ENCODE measurements at places on chromosomes 7 and 10.
A peak's percentile ranks its signal among the peaks of the same experiment; 100 is the strongest.

GRCh38 chr10:60932756-60933155 is 11.2 kb downstream of the RHOBTB1 start:
- DNase-seq, result no peak

- DNase-seq, result no peak
Measured at GRCh38 chr10:58107506-58107905, 160.2 kb downstream of the IPMK start.

GRCh38 chr7:99011341-99011705 is 132.6 kb downstream of the SMURF1 start:
- DNase-seq, result no peak

GRCh38 chr10:126065751-126066377 is 169.5 kb downstream of the FANK1 start:
- DNase-seq, result no peak

DNA sequence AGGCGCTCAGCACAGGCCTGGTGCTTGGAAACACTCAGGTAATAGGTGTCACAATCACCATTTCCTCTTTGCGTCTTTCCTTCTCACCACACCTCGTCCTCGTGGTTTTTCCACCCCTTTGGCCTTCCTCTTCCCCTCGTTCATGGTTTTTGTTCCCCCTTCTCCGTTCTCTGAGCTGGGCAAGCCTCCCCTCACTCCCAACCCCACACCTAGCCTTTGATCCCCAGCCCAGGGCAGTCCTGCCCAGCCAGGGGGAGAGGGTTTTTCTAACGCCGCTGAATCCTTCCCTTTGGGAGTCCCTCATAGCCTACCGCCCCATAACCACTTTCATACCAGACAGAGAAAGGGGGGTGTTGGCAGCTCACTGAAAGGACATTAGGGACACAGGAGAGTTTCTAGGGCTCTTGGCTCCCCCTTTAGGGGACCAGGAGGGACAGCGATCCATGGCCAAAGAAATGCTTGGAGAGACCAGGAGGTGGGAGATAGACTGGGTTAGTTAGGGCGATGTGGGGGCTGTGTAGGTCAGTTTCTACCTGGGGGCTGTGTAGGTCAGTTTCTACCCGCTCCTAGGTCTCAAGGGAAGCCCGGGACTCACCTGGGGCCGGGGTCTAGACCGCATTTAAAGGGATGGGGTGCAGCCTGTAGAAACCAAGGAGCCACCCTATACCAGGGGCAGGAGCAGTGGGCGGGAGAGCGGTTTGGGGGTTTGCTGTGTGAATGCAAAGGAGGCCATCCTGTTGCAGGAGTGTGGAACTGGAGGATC is 1.4 kb downstream of the EPHB4 start:
- DNase-seq, result peak; percentile 86

- DNase-seq, result no peak
Measured at GRCh38 chr7:132738254-132738653, 162.0 kb upstream of the PLXNA4 start.

- DNase-seq, result no peak
Measured at GRCh38 chr7:95766657-95767056, 5.7 kb upstream of the DYNC1I1 start.

DNA sequence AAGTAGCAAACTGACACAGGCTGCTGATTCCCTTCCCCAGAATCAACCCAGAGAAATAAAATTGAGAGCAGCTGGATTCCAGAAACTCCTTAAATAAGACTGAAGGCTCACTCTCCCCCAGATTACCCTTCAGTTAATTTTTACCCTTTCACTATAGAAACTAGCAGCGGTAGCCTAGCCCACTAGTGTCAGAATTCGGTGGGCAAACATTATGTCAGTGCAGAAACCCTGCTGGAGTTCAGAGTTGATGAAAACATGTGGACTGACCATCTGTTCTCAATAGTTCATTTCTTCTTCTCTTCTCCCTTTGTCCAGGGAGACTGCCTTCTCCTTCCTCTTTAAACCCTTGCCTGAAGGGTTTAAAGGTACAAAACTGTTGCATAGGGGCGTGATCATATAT is 100.1 kb downstream of the PODXL start:
- DNase-seq, result no peak

DNA sequence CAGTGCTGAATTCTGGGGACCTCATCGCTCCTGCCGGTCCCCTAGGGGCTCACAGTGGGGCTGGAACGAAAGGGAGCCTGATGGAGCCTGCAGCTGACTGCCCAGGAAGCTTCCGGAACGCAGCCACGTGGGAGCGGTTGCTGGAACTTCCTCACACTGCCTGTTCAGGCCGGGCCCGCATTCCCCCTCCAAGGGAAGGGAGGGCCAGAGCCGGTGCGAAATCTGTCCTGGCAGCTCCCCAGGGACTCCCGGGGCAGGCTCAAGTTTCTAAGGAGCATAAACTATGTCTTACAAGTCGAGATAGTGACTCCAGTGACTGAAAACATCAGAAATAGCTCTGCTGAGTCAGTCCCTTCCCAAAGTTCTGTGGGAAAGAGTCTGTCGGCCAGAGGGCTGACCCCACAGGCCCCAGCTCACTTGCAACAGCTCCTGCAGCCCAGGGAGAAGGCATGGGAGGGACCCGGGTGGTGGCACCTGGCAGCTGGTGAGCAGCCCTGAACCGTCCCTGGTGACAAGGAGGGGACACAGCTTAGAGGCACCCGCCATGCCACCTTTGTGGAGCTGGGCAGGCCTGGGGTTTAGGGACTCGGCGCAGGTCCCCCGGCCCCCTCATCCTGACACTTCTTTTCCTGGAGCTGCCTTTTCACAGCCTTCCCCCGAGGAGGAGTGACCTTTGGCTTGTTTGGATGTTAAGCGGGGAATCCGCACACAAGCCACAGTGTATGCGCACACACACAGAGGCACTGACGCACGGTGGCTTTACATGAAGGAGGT is 47.6 kb downstream of the PDGFA start:
- peak; percentile 26 for DNase-seq

GRCh38 chr10:1074748-1075308 is 18.6 kb downstream of the WDR37 start:
- DNase-seq, result peak; percentile 40

DNA sequence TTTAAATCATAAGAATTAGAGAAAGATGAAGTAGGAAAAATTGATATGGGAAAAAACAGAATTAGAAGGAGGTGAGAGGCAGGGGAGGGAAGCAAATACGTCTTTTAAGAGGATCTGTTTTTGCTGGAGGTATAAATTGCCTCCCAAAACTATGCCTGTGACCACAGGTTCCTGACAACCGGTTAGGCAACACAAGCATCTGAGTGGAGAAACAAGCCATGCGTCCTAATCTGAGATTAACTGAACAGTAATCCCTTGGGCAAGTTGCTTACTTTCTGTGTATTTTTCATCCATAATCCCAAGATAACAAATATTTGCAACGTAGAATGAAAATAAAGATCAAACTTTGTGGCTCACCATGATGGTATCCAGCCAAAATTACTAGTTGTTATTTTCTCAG is 149.2 kb downstream of the C1GALT1 start:
- DNase-seq, result no peak

DNA sequence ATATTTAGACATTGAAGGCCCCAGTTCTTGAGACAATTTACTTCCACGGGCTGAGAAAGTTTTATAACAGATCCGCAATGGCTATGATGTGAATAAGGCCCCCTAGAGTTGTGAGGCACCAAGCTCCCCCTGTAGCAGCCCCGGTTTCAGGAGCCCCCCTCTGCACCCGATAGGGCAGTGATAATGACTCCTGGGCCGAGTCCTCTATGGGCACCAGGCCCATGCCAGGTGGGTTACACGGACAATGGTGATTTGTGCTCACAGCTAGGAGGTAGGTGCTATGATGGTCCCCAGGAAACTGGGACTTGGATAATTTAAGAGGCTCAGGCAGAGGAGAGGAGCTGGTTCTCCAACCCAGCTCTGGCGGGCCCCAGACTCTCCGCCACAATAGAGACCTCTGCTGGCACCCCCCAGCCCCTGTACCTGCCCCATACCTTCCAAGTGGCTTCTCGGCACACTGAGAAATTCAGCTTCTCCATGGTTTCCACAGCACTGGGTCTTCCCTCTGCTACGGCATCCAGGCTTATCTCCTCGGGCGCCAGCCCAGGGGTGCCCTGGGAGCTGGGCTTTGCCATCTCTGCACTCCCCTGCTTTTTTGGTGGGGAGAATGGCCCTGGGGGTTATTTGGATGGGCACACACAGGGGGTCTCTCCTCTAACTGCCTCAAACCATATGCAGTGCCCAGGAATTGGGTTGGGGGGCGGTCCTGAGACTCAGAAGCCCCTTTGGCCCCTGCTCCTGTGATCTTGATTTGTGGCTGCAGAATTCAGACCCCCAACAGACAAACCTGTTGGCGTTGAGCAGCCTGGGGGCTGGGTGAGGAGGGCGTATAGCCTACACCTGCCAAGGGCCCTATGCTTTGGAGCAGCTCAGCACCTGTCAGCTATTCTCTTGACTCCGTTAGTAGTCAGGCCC is 12.2 kb upstream of the KCP start:
- DNase-seq, result no peak

- DNase-seq, result peak; percentile 14
Measured at GRCh38 chr7:146781352-146782116, 664.9 kb downstream of the CNTNAP2 start.

GRCh38 chr7:28172958-28173357 is 7.6 kb downstream of the JAZF1 start:
- DNase-seq, result no peak

- no peak for DNase-seq
Measured at GRCh38 chr10:46304062-46304461, 17.3 kb downstream of the ANTXRL start.

DNA sequence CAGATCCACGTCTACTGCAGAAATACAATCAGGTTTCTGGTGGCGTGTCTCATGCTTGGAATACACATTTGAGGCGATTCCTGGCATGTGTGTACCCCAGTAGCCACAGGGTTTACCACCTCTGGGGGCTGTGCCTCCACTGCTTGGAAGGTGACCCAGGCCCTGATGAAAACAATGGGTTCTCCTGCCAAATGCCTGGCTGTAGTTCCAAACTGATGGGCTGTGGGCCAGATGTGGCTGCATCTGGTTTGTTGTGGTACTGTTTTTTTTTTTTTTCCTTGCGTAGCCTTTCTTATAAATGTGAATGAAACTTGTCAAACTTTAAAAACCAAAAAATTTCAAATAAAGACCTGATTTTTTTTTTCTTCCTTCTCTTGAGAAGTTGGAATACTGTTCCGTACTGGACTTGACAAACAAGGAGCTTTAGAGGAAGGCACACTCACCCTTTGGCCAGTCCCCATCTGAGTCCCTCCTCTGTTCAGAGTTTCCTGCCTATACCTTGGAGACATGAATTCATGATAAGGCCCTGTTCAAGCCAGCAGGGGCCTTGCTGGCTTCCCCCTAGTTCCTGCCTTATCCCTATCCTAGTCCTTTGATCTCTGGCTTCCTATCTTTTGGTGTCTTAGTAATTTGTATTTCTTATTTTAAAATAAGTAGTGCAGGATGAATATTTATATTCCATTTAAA is 217.1 kb downstream of the PHTF2 start:
- DNase-seq, result no peak

DNA sequence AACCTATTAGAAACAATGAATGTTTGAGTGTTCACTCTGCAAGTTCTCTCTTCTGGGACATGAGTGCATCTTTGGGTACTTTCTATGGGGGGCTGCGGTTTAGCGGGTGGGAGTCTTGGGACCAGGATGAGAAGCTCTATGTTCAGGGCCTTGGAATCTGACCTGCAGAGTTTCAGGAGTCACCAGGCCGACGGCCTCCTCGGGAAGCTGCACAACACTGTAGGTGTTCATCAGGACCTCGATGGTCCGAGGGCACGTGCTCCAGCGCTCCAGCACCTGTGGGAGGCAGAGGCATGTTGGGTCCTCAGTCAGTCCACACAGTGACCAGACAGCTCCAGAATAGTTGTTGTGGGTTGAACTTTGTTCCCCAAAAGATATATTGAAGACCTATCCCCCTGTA is 8.9 kb upstream of the GBX1 start:
- DNase-seq, result no peak

GRCh38 chr7:41581041-41581440 is 121.8 kb downstream of the INHBA start:
- no peak for DNase-seq

- DNase-seq, result no peak
Measured at GRCh38 chr10:131872011-131872826, 28.6 kb upstream of the PPP2R2D start.

GRCh38 chr10:91061187-91061586 is 140.3 kb upstream of the ANKRD1 start:
- no peak for DNase-seq

GRCh38 chr10:62109587-62110293 is 158.9 kb downstream of the RTKN2 start:
- peak; percentile 64 for DNase-seq

DNA sequence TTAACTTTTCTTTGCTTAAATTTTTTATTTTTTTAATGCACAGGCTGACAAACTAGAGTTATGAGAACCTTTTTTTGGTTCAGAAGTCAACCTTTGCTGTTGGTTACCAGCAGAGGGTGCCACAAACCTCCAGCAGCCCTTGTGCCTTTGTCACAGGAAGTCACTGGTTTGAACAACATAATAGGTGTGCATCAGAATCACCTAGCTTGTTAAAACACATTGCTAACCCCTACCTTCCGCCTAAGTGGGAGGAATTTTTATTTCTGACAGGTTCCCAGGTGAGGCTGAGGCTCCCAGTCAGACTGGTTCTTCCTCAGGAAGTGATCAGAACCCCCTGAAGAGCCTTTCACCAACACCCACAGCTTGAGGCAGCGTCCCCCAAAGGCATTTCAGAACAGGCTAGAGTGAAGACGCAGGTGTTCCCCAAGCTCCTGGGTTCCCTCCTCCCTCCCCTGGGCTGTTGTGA is 22.6 kb upstream of the VDAC2 start:
- peak; percentile 75 for DNase-seq

DNA sequence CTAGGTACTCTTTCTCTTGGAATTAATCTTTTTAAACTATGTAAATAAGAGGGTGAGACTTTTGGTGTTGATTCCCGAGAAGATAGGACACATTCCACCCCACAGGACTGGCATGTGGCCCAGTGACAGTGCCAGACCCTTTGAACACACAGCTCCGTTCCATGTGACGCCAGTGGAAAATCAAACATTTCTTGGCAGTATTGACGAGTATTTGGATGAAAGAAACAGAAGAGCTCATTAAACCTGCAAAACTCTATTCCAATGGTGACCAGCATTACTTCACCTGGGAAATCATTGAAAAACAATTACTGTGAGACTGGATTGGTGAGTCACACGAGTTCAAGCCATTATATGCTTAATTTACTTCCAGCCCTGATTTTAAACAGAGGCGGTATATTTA is 25.8 kb downstream of the AKR1E2 start:
- DNase-seq, result no peak

GRCh38 chr10:131666091-131666490 is 234.7 kb upstream of the PPP2R2D start:
- no peak for DNase-seq

Measured in NB4 (cell line).